NCI-H1694 (cell line): ENCODE measurements at places on chromosomes 16 and 17.

GRCh38 chr17:75809631-75810111, 25.1 kb downstream of the UNK start:
- no peak for DNase-seq

DNA sequence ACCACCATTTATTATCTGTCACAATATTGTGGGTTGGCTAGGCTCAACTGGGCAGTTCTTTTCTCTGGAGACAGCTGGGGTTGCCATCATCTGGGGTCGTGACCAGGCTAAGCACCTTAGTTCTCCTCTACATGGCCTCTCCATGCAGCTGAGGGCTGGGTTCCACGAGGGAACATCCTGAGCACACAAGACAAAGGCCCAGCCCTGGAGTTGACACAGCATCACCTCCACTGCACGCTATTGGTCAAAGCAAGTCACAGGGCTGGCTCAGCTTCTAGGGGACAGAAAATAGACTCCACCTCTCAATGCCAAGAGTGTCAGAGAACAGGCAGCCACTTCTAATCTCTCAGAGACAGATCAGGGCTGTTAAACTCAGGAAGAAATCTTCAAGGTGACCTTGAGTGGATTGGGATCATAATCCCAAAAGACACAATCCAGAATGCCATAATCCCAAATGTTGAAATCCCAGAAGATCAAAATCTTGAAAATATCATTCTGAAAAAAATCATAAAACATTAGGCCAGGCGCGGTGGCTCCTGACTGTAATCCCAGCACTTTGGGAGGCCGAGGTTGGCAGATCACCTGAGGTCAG, 13.0 kb upstream of the USP10 start:
- DNase-seq = no peak

GRCh38 chr16:55144651-55145050, 179.4 kb upstream of the IRX6 start:
- DNase-seq = no peak

- DNase-seq = no peak
Observed at GRCh38 chr17:68239632-68240366, 8.0 kb upstream of the AMZ2 start.

DNA sequence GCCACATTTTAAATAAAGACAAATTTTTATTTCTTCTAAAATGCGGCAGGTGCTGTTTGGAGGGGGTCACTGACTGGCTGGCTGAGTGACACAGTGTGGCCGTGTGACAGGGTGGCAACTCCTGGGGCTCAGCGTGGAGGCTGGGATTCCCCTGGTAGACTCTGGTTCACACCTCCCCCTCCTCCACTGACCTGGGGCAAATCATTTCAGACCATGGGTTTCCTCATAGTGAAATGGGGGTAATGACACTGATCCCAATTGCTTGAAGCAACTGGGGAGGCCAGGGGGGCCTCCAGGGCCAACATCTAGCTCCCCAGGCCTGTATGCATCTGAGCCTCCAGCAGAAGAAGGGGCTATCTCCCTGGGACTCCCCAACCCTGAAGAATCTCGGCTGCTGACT, 6.6 kb downstream of the HSD11B2 start:
- no peak for DNase-seq

DNA sequence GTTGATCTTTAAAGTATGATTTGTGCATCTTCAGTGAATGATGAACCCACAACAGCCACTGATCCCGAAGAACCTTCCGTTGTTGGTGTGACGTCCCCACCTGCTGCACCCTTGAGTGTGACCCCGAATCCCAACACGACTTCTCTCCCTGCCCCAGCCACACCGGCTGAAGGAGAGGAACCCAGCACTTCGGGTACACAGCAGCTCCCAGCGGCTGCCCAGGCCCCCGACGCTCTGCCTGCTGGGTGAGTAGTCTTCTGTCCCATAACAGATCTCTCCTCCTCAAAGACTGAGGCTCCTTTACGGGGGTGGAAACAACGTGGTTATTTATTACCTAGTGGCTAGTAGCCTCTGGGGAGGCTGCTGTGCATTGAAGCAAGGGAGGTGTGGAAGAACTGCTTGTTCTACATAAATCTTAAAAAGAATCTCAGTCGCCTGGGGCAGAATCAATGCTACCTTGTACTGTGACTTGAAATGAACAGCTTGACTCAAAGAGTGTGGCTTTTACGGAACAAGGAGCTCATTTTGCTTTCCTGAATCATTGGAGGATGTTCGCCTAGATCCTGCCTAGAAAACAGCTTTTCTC, 63.0 kb upstream of the CLEC18A start:
- no peak for DNase-seq

DNA sequence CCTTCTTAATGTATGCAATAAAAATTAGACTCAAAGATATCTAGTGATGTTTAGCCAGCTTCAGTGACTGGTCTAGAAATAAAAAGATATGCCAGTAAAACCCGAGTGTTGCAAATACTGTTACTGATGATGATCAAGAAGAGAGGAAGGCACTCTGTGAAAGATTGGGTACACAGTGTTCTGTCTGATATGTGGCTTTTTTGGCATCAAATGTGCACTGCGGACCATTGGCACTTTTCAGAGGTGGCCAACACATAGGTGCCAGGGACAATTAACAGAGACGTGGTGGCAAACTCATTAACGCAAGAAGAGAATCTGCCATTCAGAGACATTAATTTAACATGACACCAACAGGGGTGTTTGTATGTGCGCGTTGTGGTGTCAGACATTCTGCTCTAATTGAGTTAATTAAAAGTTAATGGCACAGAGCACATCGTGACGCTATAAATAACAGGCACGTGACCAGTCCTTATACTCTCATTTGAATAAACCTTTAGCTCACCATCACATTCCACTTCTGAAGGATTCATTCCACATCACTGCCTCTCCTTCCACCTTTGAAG, 549.3 kb upstream of the HSBP1 start:
- no peak for DNase-seq

- DNase-seq = no peak
Observed at GRCh38 chr16:72858665-72859493, 189.0 kb downstream of the ZFHX3 start.

DNA sequence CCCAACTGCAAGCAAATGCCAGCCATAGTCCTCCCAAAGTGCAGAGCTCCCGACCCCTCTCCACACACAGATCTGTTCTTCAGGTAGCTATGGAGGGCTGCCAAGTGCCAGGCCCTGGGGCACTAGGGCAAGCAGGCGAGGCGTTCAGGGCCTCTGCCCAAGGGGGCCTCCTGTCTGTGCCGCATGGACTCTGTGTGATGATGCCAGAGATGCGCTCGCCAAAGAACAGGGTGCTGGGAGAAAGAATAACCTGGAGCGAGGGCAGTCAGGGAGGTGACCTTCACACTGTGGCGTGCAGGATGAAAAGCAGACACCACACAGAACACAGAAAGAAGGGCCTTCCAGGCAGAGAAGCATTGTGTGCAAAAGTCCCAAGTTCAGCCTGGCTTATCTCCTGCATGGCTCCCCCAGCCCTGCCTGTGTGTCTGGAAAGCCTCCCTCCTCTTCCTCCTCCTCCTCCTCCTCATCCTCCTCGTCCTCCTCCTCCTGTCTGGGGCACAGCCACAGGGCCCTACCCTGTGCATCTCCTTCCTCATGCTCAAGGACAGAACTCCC, 44.2 kb downstream of the PEMT start:
- no peak for DNase-seq

DNA sequence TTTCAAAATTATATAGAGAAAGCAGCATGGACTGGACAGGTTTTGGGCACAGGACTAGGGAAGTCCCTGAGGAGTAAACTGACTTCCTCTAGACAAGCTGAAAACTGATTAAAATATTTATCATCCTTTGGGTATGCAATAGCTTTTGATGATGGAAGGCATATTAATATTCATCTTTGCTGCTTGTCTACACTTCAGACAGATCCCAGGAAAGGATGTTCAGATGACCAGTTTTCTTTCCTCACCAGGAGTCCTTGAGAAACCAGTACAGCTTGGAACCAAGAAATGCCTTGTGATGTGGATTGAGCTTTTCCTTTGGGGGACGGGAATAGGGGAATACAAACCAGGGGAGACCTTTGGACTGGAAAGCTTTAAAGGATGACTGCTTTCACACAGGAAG, 195.5 kb downstream of the FTO start:
- DNase-seq = no peak

- DNase-seq = peak; percentile 61
Observed at GRCh38 chr16:79838496-79839259, 238.1 kb upstream of the MAF start.
